ENCODE measurements at places on chromosomes 4 and X. TPM values are rescaled to one million over a fixed set of nuclear protein-coding genes. Genes with fewer than 3 reads are reported as not detected.

Gene SLC10A4
- not detected for total RNA-seq

GRCh38 chr4:120725639-120726580 is 196.6 kb downstream of the PRDM5 start:
- no peak overlapping the region for H3K4me3 ChIP-seq
- H3K27ac ChIP-seq, result no peak overlapping the region
- no peaks in the 10 kb centered on the region for H3K4me1 ChIP-seq
- H3K36me3 ChIP-seq, result no peaks in the 10 kb centered on the region
- H3K27me3 ChIP-seq, result no peaks in the 10 kb centered on the region
- DNase-seq, result peak; percentile 13

DNA sequence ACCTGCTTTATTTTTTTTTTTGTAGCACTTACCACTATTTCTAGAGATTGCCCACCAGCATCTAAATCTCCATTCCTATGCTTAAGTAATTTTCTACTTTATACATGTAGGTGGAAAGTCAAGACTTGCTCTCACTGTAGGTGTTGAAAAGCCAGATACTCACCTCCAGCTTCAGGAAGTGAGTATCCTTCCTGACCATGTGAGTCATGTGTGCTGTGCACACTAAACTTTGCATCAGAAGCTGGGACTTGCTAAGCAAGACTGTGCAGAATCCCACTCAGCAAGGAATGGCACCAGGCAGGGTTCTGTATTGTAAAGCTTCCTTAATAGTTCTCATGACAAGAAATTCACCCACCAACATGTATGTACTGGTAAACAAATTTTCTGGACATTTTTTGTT is 151.8 kb downstream of the POU4F2 start:
- H3K4me3 ChIP-seq, result no peak overlapping the region
- H3K36me3 ChIP-seq, result no peaks in the 10 kb centered on the region
- no peaks in the 10 kb centered on the region for H3K4me1 ChIP-seq

DNA sequence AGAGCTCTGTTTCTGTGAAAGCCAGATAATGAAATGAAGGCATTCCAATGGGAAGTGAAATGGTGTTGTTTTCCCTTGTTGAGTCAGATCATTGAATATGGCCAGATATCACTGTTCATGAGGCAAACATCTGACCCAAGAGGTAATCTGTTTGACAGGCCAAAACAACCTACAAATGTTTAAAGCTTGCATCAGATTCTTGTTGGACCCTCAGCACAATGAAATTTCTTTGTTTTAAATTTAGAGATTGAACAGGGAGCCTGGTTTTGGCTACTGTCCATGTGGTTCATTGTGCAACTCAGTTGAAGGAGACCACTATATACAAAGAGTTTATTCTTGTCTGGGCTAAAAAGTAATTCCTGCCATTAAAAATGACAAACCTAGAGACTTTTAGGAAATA is 159.1 kb downstream of the AFF2 start:
- no peak for DNase-seq
- H3K27ac ChIP-seq, result no peak overlapping the region
- no peak overlapping the region for H3K4me3 ChIP-seq
- H3K4me1 ChIP-seq, result no peaks in the 10 kb centered on the region
- no peaks in the 10 kb centered on the region for H3K36me3 ChIP-seq

Gene HTN1
- not detected for total RNA-seq

GRCh38 chr4:166182145-166182544 is 309.1 kb downstream of the TLL1 start:
- H3K27me3 ChIP-seq, result no peaks in the 10 kb centered on the region
- no peaks in the 10 kb centered on the region for H3K36me3 ChIP-seq
- no peak for DNase-seq
- H3K4me3 ChIP-seq, result no peak overlapping the region
- no peak overlapping the region for H3K27ac ChIP-seq

GRCh38 chr4:126766241-126766640 is 866.5 kb upstream of the INTU start:
- peak; percentile 75 for DNase-seq
- no peaks in the 10 kb centered on the region for H3K27me3 ChIP-seq
- no peak overlapping the region for H3K27ac ChIP-seq
- no peaks in the 10 kb centered on the region for H3K4me1 ChIP-seq

Gene TIGD2
- total RNA-seq, result 18.1 TPM

DNA sequence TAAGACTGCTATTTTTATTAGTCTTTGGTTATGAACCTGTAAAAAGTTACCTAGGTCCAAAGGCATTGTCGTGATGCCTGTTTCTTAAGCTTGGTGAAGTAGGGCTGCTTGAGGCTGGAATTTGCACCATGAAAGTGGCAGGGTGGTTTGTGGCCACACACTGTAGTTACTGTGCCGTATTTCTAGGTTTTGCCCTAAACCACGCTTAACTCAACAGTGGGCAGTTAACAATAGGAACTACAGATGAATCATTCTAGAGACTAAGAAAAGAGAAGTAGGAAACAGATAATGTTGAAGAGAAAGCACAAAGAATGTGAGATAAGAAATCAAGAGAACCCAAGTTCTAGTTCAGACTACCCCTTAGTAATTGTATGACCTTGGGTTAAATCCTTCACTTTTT is 11.5 kb downstream of the ETNPPL start:
- H3K27ac ChIP-seq, result no peak overlapping the region
- no peaks in the 10 kb centered on the region for H3K4me1 ChIP-seq
- no peaks in the 10 kb centered on the region for H3K36me3 ChIP-seq
- no peaks in the 10 kb centered on the region for H3K27me3 ChIP-seq
- H3K4me3 ChIP-seq, result no peak overlapping the region

DNA sequence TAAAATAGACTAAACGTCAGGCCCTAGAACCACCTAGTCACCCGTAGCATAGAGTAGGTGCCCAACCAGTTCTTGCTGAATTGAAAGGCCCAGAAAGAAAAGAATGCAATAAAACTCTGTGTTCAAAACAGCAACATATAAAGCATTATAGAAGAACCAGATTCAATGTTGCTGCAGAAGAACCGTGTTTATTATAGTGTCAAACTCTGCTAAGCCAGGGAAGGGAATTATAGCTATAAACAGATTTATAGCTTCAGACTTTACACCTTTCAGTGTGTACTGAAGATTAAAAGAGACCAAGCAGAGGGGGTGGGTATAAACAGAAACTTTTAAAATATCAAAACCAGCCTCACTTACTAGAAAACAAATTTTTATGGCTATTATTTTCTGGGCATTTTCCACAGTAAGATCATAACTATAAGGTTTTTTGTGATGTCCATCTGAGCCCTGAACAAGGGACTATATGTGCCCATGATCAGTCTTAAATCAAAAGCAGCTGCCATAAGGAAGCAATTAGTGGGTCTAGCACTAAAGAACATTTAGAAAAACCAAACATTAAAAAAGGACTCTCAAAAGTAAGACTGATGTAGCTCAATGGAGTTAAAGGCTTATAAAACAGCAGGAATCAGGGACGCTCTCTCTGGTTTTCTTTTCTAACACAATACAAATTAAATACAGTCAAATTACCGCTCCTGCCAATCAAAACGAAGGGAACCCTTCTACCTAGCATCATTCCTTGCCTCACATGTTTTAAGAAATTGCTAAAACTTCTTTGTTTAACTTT is 219.7 kb upstream of the ETNPPL start:
- H3K4me3 ChIP-seq, result no peak overlapping the region
- DNase-seq, result no peak
- peaks cover 2% of the 10 kb centered on the region for H3K4me1 ChIP-seq
- H3K27ac ChIP-seq, result no peak overlapping the region
- H3K27me3 ChIP-seq, result no peaks in the 10 kb centered on the region

GRCh38 chr4:150010525-150011126 is 67.6 kb upstream of the DCLK2 start:
- H3K27ac ChIP-seq, result no peak overlapping the region
- no peak for DNase-seq
- peaks cover 35% of the 10 kb centered on the region for H3K4me1 ChIP-seq
- H3K27me3 ChIP-seq, result no peaks in the 10 kb centered on the region
- no peaks in the 10 kb centered on the region for H3K36me3 ChIP-seq
- no peak overlapping the region for H3K4me3 ChIP-seq

Gene PPP2R2C
- not detected for total RNA-seq

Gene ASB11
- not detected for total RNA-seq

DNA sequence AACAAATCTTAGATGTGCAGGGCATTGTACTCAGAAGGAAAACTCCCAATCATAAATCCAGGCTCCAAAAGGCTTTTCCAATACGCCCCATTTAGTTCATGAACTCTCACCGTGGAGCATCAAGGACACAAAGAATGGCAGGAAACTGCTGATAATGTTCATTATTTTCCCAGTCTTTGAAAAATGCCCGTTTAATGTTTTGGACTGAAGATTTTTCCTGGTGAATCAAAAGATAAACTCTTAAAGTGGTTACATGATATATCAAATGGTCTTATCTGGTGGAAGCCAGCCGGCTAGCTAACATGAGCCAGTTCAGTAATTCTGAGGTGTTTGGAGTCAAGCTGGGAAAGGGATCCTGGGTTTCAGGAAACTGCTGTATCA is 62.1 kb upstream of the AP1S2 start:
- H3K27ac ChIP-seq, result no peak overlapping the region
- no peak for DNase-seq
- no peaks in the 10 kb centered on the region for H3K4me1 ChIP-seq
